ENCODE measurements at places on chromosomes 2 and 18.
A peak's percentile ranks its signal among the peaks of the same experiment; 100 is the strongest.

DNA sequence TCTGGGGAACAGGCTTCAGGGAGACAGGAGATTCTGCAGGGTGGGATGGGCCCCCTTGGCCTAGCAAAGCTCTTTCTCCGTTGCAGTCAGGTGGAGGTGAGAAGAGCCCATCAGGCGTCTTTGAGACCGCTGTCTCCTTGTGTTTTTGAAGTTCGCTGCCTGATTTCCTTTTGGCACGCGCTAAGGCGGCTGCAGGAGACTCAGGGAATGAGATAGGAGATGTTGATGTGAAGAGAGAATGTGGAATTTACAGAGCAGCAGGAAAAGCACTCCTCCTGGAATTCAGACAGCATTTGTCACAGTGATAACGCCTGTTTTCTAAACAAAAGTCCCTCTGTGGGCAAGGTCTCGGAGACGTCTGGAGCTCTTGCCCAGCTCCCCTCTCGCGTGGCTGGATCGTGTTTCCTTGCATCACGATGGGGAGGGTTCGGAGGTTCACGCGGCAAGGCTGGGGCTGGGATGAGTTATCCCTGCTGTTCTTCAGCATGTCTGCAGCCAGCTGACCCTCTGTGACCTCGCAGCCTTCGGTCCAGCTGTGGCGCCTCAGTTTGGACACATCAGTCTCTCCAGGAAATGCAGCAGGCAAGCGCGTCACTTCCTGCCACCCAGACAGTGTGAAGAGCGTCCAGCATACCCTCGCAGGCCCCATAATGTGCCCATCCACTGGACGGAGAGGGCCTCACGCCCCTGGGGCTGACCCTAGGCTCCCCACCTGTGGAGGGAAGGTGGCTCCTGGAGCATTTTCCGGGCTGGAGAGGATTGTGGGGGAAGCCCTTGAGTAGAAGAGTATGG lies 30.2 kb downstream of the GLI2 start:
- no peak for DNase-seq

- no peak for DNase-seq
These were observed 360.9 kb downstream of the ERBB4 start for GRCh38 chr2:212177724-212178123.

GRCh38 chr2:176826984-176827668 lies 385.5 kb upstream of the HNRNPA3 start:
- no peak for DNase-seq

GRCh38 chr2:58514252-58514651 lies 273.1 kb upstream of the FANCL start:
- DNase-seq = no peak

- no peak for DNase-seq
These were observed 95.0 kb downstream of the TMEM17 start for GRCh38 chr2:62410926-62411456.

DNA sequence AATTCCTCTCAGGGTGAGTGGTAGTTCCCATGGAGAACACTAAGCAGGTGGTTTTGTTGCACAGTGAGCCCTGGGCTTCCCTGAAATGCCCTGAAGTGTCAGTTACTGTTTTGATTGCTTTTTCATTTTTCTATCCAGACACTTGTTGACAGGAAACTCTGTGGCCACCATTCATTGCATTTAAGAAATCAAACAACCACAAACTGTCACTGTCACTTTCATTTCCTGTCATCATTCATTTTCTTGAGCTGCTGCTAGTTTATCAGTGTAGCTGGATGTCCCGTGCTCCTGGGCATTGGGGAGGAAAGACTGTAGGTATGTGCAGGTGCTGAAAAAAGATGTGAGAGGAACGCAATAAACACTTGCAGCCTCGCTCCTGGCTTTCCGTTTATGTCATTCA lies 891.6 kb upstream of the ZEB2 start:
- DNase-seq = no peak

- no peak for DNase-seq
These were observed 197.5 kb upstream of the LRRTM1 start for GRCh38 chr2:80501874-80502624.

- DNase-seq = no peak
These were observed 24.8 kb upstream of the TFCP2L1 start for GRCh38 chr2:121309801-121310200.

DNA sequence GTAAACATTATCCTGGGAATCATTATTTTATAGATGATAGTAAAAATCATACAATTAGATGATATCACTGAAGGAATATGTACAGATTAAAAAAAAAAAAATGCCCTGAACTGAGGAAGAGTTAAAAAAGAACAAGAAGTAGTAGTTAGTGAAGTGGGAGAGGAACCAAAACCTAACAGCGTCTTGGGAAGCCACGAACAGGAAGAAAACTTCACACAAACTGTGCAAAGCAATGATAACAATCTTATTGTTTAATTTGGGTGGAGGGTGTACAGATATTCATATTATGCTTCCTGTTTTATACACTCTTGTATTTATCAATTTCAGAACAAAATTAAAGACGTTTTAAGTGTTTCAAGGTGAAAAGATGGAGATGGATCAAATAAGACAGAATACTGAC lies 3.5 kb downstream of the HEATR5B start:
- no peak for DNase-seq

DNA sequence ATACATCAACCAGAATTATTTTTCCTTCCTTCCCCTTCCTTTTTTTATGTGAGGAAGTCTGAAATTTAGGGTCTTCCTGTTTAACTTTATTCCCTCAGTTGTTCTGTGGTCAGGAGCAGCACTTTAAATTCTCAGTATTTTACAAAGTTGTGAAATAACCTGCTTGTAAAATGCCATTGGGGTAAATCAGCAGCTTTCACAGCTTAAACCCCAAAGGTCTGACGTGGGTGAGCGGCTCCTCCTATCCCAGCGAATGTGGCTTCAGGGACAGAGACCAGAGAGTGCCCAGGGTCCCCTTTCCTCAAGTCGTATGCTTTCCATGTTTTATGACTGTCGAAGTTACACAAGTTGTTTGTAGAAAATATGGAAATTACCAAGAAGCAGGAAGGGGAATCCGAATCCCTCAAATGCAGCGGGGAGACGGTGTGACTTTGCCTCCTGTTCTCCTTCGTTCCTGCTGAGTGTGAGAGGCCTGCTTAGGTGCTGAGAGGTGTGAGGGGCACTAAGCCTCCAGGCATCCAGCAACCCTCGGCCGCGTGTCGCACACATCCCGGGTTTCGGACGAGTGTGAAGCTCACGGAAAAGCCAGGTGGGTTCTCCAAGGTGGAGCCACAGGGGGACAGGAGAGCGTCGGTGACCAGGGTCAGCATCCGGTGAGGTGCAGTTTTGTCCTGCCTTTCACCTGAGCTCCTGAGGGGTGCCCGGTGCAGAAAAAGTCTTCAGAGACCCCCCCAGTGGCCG lies 10.8 kb upstream of the KCNG2 start:
- DNase-seq = no peak

DNA sequence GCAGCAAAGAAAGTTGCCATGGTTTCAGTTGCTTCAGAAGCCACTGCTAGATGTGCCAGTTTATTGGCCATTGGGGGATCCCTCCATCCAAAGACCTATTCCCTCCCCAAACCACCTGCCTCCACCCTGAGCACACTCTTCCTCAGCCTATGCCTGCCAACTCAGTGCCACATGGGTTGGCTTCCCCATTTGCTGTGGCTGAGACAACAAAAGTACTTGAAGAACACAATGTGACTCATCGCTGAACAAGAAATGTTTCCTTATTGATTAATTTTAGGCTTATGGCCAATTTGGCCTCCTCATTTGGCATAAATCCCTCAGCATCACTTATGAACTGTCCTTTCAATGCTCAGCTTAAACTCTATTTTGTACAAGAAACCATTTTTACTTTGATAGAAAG lies 215.9 kb downstream of the TMEM247 start:
- no peak for DNase-seq

GRCh38 chr2:69244882-69245281 lies 142.1 kb downstream of the GFPT1 start:
- no peak for DNase-seq

- no peak for DNase-seq
These were observed 74.8 kb downstream of the IL1R2 start for GRCh38 chr2:102066554-102066953.

DNA sequence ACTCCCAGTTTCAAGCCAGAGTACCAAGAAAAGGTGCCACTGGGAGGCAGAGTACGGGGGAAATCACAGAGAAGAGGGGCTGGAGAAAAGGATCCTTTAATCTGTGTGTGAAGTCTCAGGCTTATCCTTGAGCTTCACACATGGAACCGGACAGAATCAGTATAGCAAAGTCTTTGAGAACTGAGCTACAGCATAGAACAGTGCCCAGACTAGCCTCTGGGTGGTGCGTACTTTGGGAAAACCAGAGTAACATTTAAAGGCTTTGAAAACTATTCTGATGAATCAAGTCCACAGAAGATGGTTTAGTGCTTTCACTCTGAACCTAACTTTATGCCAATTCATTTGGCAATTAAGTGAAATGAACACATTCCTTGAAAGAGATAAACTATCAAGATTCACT lies 83.1 kb downstream of the BABAM2 start:
- no peak for DNase-seq

GRCh38 chr2:189762551-189763298 lies at the start of gene OSGEPL1:
Gene OSGEPL1 (minus strand): TSS chr2:189762792. CDS start chr2:189761640, 1,152 bp downstream.
- peak; percentile 81 for DNase-seq

- no peak for DNase-seq
These were observed 30.4 kb downstream of the PTPRM start for GRCh38 chr18:7597500-7597899.

GRCh38 chr2:22481486-22482259 lies 903.3 kb upstream of the KLHL29 start:
- no peak for DNase-seq

- no peak for DNase-seq
These were observed 10.2 kb downstream of the LPIN2 start for GRCh38 chr18:3002732-3003131.

DNA sequence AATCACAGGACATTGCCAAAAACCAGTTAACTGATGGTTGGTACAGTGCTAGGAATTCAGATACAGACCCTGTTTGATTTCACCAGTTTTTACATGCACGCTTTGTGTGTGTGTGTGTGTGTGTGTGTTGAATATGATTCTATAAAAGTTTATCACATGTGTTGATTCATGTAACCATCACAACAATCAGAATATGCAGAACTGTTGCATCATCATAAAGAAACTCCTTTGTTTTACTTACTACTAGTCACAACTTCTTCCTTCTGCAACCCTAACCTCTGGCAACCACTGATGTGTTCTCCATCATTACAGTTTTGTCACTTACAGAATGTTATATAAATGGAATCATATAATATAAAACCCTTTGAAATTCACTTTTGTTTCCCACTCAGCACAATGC lies 144.8 kb upstream of the CYP26B1 start:
- DNase-seq = no peak

GRCh38 chr18:10840743-10841142 lies 308.6 kb downstream of the PIEZO2 start:
- no peak for DNase-seq

GRCh38 chr2:89767572-89768435 lies 1076.3 kb downstream of the RPIA start:
- DNase-seq = no peak

DNA sequence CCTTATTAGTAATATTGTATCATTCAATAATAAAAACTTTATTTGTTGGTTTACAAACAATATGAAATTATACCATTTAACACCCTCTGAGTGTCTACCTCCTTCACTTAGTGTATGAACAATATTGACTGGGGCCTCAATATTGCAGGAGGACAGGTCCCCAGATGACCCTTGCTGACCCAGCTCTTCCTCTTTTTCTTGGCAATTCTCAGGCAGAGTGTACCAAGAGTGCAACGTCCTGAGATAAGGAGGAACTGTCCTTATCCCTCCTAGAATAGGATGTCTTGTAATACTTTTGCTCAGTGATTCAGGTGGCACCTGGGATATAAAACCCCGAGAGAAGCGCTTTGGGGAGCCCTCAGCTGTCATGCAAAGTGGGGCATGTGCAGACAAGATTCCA lies 76.8 kb downstream of the PLA2R1 start:
- no peak for DNase-seq

DNA sequence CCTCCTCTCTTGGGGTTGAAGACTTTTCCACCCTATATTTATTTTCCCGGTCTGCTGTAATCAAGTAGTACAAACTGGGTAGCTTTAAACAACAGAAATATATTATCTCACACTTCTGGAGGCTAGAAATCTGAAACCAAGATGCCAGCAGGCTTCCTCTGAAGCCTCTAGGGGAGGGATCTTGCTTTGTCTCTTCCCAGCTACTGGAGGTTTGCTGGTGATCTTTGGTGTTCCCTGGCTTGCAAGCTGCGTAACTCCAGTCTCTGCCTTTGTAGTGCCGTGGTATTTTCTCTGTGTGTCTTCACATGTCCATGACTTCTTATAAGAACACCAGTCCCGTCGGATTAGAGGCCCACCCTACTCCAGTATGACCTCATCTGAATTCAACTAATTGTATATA lies 44.4 kb downstream of the MYO3B start:
- no peak for DNase-seq

- DNase-seq = no peak
These were observed 62.8 kb downstream of the ARL6IP6 start for GRCh38 chr2:152781175-152781574.

- DNase-seq = no peak
These were observed 719.5 kb downstream of the SLC4A3 start for GRCh38 chr2:220346919-220347318.

- DNase-seq = no peak
These were observed 24.3 kb upstream of the LRATD1 start for GRCh38 chr2:14608245-14608644.

DNA sequence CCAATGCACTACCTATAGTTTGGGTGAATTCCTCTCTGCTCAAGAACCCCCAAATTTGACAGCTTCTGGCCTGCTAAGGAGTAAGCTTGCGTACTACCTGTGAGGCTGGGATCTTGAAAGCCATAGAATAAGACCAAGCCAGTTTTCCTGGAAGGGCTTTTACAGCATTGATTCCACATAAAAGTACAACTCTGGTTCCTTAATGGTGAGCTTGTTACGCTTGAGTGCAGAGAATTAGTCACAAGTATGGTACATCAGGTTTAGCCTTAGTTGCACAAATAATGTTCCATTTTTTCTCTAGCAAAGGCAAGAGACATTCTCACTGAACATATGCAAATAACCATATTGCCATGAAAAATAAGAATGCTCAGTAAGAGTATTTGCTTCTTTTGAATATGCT lies 39.1 kb upstream of the STK39 start:
- no peak for DNase-seq

- no peak for DNase-seq
These were observed 150.1 kb downstream of the AGAP1 start for GRCh38 chr2:235643680-235644511.

GRCh38 chr2:101446869-101447268 lies 28.0 kb downstream of the RFX8 start:
- no peak for DNase-seq

GRCh38 chr2:131085646-131086045 lies 7.6 kb downstream of the FAM168B start:
- DNase-seq = no peak

- no peak for DNase-seq
These were observed 71.1 kb upstream of the SH3BP4 start for GRCh38 chr2:234880551-234881211.

- DNase-seq = no peak
These were observed 111.1 kb downstream of the MTX2 start for GRCh38 chr2:176380341-176380740.
